ENCODE measurements at places on chromosomes 2 and 18.

GRCh38 chr18:8800876-8801262 is 95.5 kb downstream of the MTCL1 start:
- DNase-seq, result no peak

- no peak for DNase-seq
Observed at GRCh38 chr2:32453242-32454062, 96.6 kb downstream of the BIRC6 start.

DNA sequence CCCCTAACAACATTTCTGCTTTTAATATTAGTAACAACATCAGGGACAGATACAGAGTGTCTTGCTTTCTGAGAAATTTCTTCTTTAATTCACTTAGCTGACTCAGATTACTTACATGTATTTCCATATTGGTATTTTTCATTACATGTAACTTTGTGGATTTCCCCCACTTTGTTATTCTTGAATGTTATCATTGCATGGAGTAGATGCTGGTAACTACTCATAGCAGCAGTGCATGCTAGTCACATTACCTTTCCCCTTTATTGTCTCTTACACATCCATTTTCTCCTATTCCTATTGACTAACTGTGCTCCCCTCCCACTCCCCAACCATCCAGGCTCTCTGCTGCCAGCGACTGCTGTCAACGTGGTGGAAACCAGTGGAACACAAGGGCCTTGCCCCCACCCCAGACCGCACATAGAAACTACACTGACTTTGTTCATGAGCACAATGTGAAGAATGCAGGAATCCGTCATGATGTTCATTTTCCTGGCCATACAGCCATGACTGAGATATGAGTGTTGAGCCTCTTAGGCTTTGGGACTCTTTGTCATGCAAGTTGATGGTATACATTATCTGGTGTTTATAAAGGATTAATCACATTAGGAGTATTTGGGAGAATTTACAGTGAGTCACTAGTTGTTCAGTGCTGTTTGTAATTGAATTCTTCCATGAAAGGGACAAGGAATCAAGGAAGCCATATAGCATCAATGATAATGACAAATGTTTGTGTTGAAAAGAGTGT is 91.0 kb downstream of the EPB41L5 start:
- no peak for DNase-seq

DNA sequence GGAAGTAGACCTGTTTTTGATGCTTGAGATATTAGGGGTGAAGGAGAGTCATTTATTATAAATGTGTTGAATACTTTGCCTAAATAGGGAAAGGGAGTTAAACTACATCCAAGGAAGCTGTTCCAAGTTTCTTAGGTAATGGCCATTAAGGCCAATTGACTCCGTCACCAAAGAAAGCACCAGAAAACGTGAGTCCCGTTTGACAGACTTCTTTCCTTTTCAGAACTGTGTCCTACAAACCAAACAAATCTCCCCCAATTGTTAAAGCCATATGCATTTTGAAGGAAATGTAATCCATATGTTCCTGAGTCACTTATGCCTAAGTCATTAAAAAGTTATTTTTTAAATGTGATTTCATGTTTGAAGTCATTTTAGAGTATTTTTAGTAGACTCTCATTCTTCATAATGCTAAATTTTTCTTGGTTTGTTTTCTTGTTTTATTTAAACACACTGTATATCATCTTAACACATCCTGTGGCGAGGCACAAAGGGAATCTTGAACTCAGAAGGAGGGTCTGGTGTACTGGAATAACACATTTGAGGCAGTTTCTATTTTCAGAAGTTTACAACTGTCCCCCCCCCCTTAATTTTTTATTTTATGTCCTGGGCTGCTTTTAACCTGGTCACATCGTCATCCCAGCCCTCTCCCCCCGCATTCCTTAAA is 133.7 kb downstream of the RHBDD1 start:
- DNase-seq, result no peak

- no peak for DNase-seq
Observed at GRCh38 chr18:22977847-22978701, 44.9 kb downstream of the RBBP8 start.

Measured in naive thymus-derived CD8-positive, alpha-beta T cell (primary cell).